ENCODE measurements at places on chromosomes 6 and 20.

DNA sequence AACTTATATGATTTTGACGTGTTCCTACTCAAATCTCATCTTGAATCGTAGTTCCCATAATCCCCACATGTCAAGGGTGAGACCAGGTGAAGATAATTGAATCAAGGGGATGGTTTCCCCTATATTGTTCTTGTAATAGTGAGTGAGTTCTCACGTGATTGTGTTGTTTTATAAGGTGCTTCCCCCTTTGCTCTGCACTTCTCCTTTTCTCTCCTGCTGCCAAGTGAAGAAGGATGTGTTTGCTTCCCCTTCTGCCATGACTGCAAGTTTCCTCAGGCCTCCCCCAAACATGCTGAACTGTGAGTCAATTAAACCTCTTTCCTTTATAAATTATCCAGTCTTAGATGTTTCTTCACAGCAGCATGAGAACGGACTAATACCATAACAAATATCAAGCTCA is 83.2 kb downstream of the MANEA start:
- DNase-seq = no peak

DNA sequence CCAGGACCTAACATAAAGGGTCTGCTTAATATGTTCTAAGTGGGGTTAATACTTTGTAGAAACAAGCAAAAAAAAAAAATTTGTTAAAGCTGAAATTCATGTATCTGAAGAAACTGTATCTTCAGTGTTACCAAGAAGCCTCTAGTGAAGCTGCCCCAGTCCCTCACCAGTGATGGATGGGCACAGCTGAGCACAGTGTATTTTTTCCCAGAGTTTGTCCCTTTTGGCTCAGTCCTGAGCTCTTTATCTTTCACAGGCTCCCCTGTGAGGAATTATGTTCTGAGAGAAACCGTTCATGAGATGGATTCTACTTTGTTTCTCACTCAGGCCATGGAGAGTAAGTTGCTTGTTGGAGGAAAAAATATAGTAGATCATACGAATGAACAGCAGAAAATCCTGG is 38.4 kb downstream of the KIF3B start:
- no peak for DNase-seq

DNA sequence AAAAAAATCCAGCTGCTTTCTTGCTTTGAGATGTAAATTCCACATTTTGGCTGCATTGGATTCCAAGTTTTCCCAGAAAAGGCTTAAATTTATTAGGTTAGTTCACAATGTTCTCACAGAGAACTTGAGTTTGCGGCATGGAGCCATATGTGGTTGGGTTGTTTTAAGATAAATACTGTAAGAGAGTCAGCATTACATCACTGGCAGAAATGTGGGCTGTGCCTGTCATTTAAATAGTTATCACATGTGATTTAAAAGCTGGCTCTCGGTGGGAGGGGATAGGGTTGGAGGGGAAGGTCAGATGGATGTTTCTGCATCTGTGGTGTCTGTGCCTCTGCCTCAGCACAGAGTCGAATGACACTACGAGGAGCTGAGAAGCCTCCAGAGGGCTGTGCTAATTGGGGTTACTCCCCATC is 73.8 kb upstream of the SCP2D1 start:
- DNase-seq = peak; percentile 90

DNA sequence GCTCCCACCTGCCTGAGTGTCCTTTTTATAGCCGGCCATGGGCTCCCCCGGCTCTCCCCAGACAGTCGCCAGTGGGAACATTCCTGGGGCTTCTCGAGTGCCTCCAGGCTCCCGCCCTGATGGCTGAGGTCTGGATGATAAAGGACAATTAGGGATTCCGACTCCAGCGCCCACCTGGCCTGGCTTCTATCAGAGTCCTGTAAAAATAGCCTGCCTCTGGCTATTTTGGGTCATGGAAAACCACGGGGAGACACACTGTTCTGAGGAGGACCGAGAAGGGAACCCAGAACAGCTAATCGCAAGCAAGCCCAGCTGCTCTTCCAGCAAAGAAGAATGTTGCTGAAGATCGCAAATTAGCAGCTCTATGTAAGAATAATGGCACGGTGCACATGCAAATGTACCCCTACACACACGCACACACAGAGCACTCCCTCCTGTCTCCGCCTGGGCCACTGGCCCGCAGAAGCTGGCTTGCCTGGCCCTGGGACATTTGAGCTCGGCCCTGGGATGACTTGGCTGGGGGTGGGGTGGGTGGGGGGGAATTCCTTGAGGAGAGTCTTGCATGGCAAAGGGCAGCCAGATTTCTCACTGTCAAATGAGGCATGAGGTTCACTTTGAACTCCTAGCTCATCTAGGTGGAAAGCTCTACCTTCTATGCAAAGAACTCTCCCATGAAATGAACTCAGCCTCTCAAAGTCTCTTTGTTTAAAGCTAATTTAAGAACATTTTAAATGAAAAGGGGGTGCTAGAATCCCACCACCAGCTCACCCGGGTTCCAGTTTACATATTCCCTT is 55.3 kb downstream of the CTCFL start:
- DNase-seq = no peak

DNA sequence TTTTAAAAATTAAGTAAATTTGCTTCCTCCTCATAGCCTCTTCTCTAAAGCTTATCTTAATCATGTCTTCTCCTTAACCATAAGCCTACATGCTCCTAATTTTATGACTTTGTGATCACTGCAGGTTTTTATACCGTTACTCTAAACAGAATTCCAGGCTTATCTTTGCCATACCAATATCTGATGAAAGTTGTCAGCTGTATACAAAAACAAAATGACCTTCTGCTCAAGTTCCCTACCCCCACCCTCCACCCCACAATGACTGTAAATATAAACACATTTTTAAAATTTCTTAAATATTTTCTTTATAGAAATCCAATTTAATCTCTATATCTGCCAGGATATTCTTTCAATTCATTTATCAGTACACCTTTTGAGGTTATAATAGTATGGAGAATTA is 60.5 kb upstream of the SGK1 start:
- no peak for DNase-seq

- DNase-seq = peak; percentile 81
Observed at GRCh38 chr6:52517502-52518278, 59.2 kb downstream of the TRAM2 start.

DNA sequence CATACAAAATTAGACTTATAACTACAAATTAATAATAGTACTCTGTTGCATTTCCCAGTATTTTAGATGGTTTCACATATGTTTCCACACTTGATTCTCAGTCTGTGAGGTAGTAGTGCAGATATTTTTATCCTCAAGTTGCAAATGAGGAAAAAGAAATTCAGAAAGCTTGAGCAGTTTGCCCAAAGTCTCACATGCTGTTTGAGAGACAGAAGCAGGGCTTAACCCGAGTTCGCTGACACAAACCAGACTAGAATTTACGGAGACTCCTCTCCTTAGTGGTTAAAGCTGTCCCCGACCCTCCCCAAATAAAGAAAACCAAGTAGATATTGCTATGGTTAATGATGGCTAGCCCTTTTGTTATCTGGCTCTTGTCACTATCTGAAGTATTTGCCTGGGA is 126.2 kb downstream of the TIAM2 start:
- no peak for DNase-seq

DNA sequence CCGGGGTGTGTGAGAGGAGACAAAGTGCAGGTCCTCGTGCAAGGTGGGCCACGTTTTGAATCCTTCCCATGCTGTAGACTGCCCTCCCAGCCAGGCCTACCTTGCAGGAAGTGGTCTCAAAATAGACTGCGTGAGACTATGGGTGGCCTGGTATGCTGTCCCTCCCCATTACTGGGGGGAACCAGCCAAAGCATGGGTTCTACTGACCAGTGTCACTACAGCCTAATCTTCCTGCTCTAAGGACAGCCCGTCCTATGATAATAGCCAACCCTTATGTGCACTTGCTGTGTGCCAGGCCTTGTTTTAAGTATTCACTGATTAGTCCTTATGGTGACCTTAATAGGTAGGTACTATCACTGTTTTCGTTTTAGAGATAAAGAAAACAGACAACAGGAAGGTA is 38.0 kb downstream of the FOXP4 start:
- DNase-seq = no peak

GRCh38 chr6:43278524-43279078 is 19.5 kb upstream of the SLC22A7 start:
- no peak for DNase-seq

DNA sequence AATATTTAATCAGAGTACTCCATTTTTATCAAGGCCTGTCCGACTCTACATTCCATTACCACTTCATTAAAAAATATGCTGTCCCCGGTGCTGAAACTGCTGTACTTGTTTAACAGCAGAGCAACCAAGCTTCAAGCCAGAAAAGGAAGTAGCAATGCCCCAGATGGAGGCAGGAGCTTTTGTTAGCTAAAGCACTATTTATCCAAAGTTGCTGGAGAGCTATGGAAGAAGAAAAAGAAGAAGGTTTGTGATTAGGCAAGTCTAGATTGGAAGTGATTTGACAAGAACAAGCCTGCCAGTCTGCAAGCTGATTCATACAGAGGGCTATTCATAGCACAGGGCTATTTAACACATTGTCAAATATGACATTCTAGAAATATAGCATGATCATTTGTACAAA is 160.9 kb upstream of the SPTLC3 start:
- DNase-seq = no peak

Data from BJ (cell line).